ENCODE measurements at places on chromosomes 16 and 17. TPM values are rescaled to one million over a fixed set of nuclear protein-coding genes. Genes with fewer than 3 reads are reported as not detected.

FZD2 gene
- total RNA-seq: 32.7 TPM

DNA sequence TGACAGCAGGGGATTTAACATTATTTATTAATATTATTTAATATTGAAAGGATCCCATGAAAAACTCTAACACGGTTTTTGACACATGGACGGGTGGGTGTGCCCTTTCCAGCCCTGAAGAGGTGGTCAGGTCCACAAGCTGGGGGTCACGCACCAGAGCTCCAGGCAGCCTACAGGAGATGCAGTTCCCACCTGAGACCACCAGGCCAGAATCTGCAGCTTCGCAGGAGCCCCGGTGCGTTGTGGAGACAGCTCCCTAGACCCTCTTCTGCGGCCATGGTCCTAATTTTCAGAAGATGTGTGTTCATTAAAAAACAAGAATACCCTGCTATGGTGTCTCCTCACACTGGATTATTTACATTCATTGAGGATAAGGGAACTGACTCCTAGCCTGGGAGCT, 331.1 kb downstream of the C16orf95 start:
- DNase-seq: no peak

DNA sequence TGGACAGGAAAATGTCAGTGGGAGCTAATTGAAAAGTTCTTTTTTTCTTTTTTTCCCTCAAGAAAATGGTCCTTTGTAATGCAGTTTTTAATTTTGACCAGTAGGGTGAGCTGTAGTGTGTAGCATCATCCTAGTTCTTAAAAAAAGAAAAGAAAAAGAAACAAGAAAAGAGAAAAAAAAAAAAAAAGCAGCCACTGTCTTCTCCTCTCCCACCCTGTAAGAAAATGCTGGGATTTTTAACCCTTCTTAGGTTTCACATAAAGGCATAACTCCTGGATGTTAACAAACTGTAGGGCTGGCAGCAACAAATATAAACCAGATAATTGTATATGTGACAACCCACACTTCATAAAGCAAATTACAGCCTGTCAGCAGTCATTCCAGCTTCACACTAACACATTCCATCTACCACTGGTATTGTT, 78.1 kb downstream of the SKAP1 start:
- no peak for DNase-seq

GRCh38 chr17:1416414-1416813, 16.4 kb upstream of the YWHAE start:
- no peak for DNase-seq

All from ascending aorta (tissue), 2 donors.